ENCODE measurements at places on chromosomes 5 and 9. TPM values are rescaled to one million over a fixed set of nuclear protein-coding genes. Genes with fewer than 3 reads are reported as not detected.

CBY3 gene
- 0.65 TPM for polyA plus RNA-seq

ANKRD34B gene
- 0.21 TPM for polyA plus RNA-seq

GRIA1 gene
- 1.3 TPM for polyA plus RNA-seq

CDH18 gene
- polyA plus RNA-seq: 1.1 TPM

ADAMTS13 gene
- 5.9 TPM for polyA plus RNA-seq

CD72 gene
- polyA plus RNA-seq: 2.4 TPM

GRIN3A gene
- polyA plus RNA-seq: 3.2 TPM

HOMER1 gene
- 23.4 TPM for polyA plus RNA-seq

CER1 gene
- 0.71 TPM for polyA plus RNA-seq

SOX30 gene
- polyA plus RNA-seq: 0.83 TPM

ANGPTL2 gene
- polyA plus RNA-seq: 8.7 TPM

PHAX gene
- polyA plus RNA-seq: 95.8 TPM

FAM200C gene
- 14.5 TPM for polyA plus RNA-seq

NPR2 gene
- 29.5 TPM for polyA plus RNA-seq

TYRP1 gene
- polyA plus RNA-seq: 2.1 TPM

CTSV gene
- 38.4 TPM for polyA plus RNA-seq

MARVELD2 gene
- 31.3 TPM for polyA plus RNA-seq

TRIM7 gene
- 0.29 TPM for polyA plus RNA-seq

AJM1 gene
- 0.64 TPM for polyA plus RNA-seq

All from right renal cortex interstitium (tissue), 3 donors.